ENCODE measurements at places on chromosomes 7 and 10. TPM values are rescaled to one million over a fixed set of nuclear protein-coding genes. Genes with fewer than 3 reads are reported as not detected.

RELN gene
- total RNA-seq, result 0.63 TPM

WASHC2C gene
- total RNA-seq, result 67.8 TPM

PPP2R2D gene
- total RNA-seq, result 23.7 TPM

ACTA2 gene
- total RNA-seq, result 53.0 TPM

INTS15 gene
- total RNA-seq, result 5.2 TPM

OR2A1 gene
- total RNA-seq, result not detected

SYPL1 gene
- 35.8 TPM for total RNA-seq

GFRA1 gene
- under 0.01 TPM for total RNA-seq

PRPS1L1 gene
- not detected for total RNA-seq

ENTPD1 gene
- total RNA-seq, result 0.60 TPM

CNTNAP2 gene
- not detected for total RNA-seq

FAM237B gene
- not detected for total RNA-seq

MTG1 gene
- total RNA-seq, result 21.8 TPM

UCN3 gene
- not detected for total RNA-seq

TAS2R4 gene
- 0.79 TPM for total RNA-seq

SERPINE1 gene
- 37.9 TPM for total RNA-seq

OPALIN gene
- total RNA-seq, result not detected

NAT16 gene
- not detected for total RNA-seq

RBP3 gene
- total RNA-seq, result not detected

EPHB6 gene
- under 0.01 TPM for total RNA-seq

NCF1 gene
- under 0.01 TPM for total RNA-seq

LRRTM3 gene
- total RNA-seq, result not detected

SRGN gene
- total RNA-seq, result 47.3 TPM

GRID2IP gene
- total RNA-seq, result under 0.01 TPM

TMEM229A gene
- total RNA-seq, result not detected

EGR2 gene
- total RNA-seq, result not detected

SYCE1 gene
- total RNA-seq, result under 0.01 TPM

CLEC2L gene
- total RNA-seq, result not detected

TMEM236 gene
- not detected for total RNA-seq

HOXA1 gene
- total RNA-seq, result 0.63 TPM

SPDYE9 gene
- not detected for total RNA-seq

FOXP2 gene
- 4.2 TPM for total RNA-seq

REPIN1 gene
- total RNA-seq, result 12.5 TPM

NPTX2 gene
- under 0.01 TPM for total RNA-seq

PLPP4 gene
- under 0.01 TPM for total RNA-seq

All from bronchial smooth muscle cell (primary cell).